NCI-H446 treated with DMSO at 0.1 percent for 48 hours (cell line): ENCODE measurements at places on chromosomes 2 and 18.
A peak's percentile ranks its signal among the peaks of the same experiment; 100 is the strongest.

GRCh38 chr18:58695772-58696171 is 24.5 kb downstream of the MALT1 start:
- no peak for DNase-seq

DNA sequence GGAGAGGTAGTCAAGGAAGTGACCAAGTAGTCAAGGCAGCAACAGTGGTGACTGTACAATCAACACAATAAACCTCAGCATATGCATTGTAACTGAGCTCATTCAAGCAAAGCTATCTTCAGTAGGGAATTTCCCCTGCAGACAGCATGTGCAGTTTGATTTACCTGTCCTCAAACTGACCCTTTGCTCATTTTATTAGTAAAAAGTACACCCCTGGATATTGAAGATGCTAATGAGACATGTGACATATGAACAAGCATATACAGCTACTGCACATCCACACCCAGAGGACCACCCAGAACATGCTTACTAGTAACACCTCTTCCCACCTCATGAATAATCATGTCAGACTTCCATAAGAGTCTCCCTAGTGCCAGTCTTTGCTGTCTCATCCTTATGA is 15.4 kb downstream of the C2orf81 start:
- no peak for DNase-seq

DNA sequence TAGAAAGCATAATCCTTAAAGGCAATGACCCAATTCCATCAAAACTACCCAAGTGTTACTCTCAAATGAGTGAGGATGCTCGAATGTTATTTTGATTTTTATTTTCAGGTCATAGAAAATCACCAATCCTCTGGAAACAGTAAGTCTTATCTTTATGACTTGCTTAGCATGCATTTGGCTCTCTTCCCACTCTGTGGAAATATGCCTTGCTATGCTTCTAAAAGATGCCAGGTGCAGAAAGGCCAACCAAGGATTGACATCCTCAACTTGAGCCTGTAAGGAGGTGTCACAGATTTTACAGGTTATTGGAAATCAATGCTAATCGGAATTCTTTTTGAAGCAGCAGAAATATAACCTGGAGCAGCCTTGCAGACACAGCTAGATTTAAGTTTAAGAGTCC is 543.9 kb upstream of the LINC00305 start:
- no peak for DNase-seq

GRCh38 chr2:86794861-86795260 is 4.1 kb upstream of the CD8A start:
- DNase-seq = no peak

DNA sequence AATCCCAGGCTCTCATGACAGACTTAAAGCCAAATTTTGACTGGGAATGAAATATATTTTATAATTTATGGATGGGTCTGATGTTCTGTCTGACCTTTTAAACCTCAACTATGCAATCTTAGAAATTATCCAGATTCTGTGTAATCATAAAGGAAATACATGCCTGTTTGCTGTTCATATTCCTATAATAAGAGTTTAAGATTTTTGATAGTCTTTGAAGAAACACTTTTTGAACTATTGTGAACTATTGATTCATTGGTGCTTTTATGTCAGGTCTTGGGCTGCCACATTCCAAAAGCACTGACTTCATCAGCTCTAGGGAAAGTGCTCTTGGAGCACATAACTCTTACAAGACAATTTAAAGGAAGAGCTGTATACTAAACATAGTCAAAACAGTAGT is 64.2 kb downstream of the CCDC150 start:
- no peak for DNase-seq

DNA sequence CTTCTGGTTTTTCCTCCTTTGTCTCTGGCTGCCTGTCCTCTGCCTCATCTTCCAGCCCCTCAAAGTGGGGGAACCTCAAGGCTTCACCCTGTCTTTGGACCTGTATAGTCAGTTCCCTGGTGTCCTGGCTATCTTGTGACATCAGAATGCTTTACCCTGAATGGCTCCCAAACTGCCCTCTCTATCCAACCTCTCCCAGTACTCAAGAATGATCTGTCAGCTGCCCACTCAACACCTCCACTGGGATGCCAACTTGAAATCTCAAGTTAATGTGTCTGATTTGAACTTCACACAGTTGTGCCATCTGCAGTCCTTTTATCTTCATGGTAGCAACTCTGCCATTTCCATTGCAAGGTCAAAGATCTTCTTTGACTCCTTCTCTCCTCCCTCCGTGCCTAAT is 43.8 kb downstream of the UBE2F start:
- no peak for DNase-seq

DNA sequence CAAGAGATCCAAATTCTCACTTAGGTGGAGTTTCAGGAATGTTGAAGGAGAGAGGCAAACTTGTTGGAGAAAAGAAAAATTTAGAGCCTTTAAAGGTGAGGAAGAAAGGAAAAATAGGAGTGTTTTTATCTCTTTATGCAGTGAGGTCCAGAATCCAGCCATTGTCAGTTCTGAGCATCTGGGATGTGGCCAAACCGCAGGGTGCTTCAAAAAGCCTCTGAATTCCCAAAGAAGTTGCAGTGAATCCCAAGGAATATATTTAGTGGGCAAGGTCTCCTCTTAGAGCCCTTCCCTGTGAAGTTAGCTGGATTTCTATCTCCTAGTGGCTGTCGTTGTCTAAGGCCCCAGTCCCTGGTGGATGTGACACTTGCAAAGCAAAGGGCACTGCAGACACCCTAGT is 51.2 kb downstream of the MTCL1 start:
- DNase-seq = no peak

DNA sequence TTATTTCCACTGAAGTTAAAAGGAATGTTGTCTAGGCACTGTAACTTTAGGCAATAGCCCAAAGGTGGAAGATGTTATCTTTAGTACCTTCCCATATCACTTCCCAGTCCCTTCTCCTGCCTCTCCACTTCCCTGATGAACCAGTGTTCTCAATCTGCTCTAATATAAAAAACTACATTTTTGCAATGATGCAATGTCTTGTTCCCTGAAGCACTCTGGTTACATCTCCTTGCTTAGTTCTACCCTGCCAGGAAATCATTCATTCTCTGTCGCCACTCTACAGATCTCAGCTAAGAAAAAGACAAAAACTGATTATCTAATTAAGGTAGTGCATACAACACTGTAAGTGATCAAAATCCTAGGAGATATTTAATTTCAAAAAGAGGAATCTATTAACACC is 71.3 kb downstream of the BAZ2B start:
- DNase-seq = no peak

DNA sequence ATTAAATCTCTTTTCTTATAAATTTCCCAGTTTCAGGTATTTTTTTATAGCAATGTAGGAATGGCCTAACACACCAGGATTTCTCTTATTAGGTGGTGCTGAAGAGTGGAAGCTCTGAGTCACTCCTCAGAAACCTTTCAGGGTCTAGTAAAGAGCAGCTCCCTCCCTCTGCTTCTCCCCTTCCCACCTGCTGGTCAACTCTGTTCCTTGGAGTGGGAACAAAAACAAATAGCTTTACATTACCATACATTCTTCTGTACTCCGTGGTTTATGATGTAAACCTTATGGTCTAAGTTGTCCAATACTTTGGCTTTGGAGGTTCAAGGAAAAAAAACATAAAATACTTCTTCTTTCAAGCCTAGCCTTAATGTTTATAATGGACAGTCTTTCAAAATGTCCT is 2.7 kb upstream of the IL1R1 start:
- no peak for DNase-seq

DNA sequence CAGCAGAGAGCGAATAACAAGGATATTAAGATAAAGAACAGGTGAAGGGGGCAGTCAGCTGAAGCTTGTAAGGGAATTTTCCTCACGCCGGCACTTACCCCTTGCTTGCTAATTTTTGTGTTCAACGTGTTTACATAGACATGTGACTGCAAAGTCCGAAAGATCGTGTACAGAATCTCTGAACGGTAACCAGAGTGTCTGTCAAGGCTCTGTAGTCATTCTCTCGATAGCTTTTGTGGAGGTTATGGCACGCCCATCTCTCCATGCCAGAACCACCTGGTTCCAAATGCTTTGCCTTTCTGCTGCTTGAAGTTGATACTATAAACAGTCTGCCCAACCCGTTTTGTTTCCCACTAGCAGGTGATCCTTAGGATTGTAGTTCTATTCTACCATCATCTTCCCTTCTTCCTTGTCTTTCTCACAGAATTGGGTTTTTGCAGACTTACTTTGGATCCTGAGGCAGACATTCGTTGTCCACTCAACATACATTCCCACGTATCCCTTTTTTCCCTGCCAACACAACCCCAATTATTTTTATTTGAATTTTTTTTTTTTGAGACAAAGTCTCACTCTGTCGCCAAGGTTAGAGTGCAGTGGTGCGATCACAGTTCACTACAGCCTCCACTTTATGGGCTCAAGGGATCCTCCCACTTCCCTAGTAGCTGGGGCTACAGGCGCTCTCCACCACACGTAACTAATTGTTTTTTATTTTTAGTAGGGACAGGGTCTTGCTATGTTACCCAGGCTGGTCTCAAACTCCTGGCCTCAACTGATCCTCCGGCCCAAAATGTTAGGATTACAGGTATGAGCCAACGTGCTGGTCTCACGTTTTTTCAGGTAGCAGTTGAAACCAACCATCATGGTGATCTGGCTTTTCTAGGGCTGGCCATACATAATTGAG is 1.3 kb upstream of the USP34 start:
- DNase-seq = no peak

- no peak for DNase-seq
Observed at GRCh38 chr18:11175266-11175979, 26.1 kb upstream of the PIEZO2 start.

DNA sequence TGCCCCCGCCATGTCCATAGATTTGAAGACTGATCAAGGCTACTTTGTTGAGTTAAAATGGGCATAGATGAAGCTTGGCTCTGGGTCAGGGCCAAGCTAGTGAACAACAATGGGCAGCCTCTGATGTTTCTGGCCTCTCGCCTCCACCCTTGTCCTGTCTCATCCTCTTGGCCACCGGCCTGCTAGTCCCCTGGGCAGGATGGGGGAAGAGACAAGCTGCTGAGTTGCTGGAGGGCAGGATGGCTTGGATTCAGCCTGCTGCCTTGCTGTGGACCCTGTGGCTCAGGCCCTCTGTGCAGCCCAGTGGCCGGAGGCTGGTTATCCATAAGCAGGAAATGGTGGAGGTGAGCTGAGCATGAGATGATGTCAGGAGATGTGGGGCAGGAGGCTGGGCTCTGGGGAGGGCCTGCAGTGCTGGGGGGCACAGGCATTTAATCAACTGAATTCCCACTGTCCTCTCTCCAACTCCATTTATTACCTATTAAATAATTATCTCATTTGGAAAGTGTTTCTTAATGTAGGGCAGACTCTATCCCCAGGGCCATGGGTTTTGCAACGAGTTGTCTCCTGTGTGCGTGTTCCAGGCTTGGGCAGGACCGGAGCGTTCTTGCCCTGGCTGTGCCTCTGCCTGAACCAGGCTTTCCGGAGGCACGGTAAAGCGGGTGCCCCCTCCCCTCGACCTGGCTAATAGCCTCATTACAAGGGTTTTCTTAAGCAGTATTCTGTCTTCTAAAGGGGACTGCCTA is 122.9 kb downstream of the GLI2 start:
- peak; percentile 53 for DNase-seq

DNA sequence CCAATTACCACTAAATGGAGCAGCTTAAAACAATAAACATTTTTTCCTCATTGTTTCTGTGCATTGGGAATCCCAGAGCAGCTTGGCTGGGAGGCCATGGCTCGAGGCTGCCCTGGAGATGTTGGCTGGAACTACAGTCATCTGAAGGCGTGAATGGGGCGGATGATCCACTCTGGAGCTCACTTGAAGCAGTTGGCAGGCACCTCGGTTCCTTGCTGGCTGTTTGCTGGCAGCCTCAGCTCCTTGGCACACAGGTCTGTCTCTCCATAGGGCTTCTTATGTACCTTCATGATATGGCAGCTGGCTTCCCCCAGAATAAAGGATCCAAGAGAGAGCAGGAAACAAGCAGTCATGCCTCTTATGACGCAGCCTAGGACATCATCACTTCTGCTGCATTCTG is 227.0 kb upstream of the COPS8 start:
- DNase-seq = peak; percentile 87
